NCI-H1092 (cell line): ENCODE measurements at places on chromosomes 3 and 15.

- DNase-seq, result no peak
Measured at GRCh38 chr3:116084999-116085791, 360.1 kb downstream of the LSAMP start.

DNA sequence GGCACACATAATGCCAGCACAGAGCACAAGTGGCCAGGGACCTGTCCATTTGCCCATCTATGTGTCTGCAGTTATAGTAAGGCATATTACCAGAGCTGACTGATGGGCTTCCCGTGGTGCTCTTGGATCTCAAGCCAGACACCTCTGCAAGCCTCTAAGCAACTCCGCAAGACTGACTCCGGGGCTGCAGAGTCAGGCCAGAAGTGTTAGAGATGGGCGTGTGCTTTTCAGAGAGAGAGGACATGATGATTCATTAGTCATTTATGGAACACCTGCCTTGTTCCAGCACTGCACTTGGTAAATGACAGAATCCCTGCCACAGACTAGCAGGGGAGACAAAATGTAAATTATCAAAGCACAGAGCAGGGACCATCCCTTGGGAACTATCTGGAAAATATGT is 559.0 kb downstream of the PDCD6IP start:
- DNase-seq, result no peak

DNA sequence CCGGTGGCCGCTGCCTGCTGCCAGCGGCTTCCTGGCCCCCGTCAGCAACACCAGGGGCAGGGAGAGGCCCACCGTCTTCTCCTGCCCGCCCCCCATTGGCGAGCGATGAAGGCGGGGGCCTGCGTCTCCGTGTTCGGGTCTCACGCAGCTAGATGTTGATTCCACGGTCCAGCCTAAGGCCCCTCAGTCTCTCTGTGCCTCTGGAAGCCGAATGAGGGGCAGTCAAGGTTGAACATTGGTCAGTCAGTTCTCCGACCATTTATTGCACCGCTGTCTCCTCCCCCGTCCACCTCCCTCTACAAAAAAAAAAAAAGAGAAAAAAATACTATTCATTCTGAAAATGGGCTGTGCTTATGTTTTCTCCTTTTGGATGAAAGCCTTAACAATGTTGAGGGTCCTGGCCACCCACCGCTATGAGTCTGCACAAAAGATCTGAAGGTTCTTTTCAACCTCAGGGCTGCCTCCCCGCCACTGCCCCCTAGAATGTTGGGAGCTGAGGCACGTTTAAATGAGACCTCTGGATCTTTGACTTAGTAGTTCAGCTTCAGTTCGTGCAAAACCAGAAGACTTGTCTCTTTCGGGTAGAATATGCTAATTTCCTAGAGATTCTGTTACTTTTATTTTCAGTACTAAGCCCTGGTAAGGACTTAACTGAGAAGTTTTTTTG is 736 bp downstream of the IREB2 start:
- no peak for DNase-seq

- no peak for DNase-seq
Measured at GRCh38 chr15:92733090-92733933, 77.7 kb upstream of the FAM174B start.

DNA sequence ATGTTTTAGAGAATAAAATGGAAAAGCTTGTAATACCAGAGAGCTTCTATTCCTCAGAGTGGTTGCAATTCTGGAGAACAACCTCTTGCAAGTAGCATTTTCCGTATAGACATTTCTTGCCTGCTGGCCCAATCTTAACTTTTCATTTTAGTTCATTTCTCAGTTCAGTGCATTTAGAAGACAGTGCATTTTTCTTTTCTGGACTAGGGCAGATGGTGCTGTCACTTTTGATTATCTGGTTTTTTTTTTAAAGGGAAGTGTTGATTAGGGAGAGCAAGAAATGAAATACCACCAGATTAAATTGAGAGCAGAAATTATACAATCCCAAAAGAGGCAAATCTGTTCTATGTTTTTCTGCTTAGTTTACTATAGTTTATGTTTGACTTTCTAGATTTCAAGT is 172.7 kb downstream of the GHSR start:
- no peak for DNase-seq

GRCh38 chr3:12471241-12471640 is 13.0 kb upstream of the TSEN2 start:
- no peak for DNase-seq

DNA sequence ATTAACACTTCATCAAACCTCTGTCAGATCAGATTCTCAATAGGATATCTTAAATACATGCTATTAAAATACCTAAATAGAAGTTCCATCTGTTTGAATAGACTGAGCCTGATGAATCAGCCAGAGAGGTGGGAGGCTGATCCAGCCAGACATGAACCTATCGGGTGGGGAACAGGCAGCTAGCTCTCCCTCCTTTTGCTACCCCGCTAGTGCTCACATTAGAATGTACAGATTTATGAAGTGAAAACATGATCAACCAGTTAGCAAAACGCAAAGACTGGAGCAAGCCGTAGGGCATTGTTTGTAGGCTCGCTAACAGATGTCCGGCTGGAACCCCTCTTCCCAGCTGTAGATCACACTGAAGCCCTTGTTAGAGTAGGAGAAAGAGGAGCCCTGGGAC is 54.4 kb downstream of the GTF2E1 start:
- no peak for DNase-seq

DNA sequence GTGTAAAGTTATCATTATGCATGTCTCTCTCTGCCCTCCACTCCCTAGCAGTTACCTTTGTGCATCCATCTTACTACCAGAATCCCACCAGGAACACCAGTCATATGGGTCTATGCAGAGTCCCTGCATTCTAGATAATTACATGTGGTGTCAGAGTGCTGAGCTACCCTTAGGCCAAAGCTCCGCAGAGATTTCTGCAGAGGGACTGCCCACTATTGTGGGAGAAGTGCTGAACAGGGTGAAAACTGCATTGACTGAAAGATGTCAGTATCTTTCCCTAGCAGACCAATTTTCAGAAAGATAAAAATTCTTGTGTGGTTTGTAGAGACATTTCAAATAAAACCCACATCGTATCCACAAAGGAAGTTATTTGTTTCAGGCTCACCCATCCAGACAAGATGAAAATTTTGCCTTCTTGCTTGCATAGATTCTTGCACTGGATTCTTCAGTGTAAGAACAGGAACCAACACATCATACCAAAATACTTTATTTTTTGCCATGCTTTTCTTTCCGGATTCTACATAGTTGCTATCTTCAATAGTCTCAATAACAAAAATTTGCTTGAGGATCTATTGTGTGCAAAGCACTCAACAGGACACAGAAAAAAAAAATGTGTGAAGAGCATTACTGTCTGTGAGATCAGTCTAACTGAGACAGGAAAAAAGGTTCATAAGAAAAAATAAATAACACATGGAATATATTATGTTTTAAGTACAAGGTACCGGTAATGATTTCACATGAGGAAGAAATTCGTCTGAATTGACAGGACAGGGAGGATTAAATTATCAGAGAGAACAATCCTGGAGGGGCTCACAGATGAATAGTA is 32.0 kb upstream of the CCDC80 start:
- DNase-seq, result no peak

DNA sequence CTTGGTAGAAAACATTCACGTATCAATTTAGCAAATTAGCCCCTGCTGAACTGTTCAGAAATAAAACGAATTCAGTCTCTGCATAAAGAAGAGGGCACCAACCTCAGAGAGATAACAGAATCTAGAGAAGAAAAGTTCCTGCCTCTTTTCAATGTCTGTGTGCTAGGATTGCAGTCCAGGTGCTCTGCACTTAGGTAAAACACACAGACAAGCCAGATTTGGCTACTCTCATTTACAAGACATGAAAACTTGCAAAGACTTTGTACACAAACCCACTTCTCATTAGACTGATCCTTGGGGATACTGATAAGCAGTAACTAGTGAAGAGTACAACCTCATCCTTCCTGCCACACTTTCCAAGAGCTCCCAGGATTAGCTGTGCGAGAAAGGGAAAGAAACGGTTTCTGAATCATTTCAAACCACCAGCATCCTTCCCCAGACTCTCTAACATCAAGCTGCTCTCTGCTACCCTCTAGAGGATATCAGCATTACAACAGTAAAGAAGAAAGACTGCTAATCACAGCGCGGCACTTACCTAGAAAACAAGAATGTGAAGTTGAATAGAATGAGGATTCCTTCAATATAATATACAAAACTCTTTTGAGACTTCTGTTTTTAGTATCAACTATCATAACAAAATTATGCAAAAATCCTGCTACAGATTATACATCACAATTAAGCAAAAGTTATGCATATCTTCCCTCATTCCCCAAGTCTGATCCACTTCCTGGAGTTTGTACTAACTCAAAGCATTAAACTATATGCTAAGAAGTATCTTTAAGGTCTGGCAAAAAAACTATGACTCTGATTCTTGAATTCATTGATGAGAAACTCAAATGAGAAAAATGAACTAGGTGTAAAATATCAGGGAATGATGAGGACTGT is 306.4 kb downstream of the MAGI1 start:
- peak; percentile 9 for DNase-seq

DNA sequence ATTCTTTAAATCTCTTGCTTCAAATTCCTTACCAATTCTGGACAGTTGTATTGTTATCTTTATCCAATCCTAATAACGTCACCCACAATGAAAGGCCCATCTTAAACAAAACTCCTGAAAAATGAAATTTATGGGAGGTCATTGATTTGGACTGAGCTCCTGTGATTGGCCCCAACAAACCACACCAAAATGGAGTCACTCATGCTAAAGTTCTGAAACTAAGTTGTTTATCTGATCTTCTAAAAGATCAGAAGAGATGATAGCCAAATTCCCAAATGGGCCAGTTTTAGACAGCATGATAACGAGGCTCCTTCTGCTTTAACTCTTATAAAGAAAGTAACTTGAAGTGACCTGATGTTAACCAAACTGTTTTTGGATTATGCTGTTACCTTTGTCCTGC is 39.7 kb upstream of the GPD1L start:
- no peak for DNase-seq

GRCh38 chr3:1953536-1953935 is 145.1 kb upstream of the CNTN4 start:
- DNase-seq, result no peak

DNA sequence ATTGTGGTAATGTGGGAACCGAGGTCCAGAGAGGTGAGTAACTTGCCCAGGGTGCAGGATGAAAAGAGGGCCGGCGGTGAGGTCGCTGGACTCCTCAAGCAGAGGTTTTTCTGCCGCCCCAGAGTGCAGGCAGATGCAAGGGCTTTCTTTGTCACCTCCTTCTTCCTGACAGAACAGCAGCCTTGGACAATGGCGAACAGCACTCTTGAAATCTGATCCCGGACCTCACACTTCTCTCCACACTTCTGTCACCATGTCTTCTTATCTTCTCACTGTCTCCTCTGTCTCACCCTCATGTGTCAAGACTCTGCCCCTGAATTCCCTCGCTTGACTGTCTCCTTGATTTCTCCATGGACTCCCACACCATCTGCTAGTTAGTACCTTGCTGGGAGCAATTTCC is 15.4 kb upstream of the VPS8 start:
- DNase-seq, result no peak

DNA sequence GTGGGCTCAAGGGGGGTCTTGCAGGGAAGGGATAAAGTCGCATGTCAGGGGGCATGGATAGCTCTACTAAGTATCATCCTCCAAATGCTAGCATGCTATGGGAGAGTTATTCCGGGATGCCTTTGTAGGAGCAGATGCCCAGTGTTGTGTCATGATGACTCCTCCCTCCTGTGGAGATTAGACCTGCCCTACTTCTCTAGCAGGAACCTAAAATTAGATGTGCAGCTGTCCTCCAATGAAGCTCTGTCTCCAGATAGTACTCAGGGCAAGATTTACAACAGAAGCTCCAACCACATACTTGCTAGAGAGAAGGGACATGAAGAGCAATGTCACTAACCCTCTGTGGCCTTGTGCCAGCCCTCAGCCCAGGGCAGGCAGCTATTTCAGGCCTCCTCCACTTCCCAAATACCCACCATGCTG is 82.5 kb downstream of the AGBL1 start:
- no peak for DNase-seq

- no peak for DNase-seq
Measured at GRCh38 chr15:78673917-78674444, 33.0 kb upstream of the CHRNB4 start.

GRCh38 chr15:36877294-36877693 is 223.1 kb downstream of the MEIS2 start:
- no peak for DNase-seq

DNA sequence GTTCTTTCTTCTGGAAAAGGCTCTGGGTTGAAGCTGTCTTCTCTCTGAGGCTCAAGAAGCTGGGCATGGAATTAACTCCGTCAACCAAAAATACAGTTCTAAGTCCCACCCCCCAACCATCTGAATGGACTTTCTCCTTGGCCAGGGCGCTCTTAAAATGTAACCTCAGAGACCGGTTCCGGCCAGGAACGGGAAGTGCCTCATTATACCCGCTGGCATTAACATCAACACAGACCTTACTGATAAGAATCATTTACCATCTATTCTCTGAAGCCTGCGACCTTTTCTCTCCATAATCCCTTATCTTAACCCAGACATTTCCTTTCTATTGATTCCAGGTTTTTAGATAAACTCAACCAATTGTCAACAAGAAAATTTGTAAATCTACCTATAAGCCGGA is 64.7 kb downstream of the ATP1B3 start:
- DNase-seq, result no peak

DNA sequence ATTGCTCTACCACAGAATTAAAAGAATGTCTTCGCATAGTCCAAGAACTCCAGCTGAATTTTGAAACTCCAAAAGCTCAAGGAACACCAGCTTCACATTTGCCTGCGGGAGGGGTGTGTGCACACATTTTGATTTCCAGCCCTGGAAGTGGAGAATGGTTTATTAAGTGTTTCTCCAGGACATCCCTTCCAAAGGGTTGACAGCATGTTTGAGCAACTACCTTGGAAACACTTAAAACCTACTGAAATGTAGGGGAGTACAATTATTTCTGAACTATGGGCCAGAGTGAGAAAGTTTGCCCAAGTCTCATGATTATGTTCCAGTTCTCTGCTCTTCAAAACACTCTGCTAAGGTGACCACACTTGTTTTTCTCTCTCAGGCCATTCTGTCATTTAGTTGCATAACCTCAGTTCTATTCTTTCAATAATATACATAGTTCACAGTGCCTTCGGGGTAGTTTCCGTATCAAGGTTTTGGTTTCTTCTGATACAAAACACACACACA is 7.9 kb downstream of the ACP3 start:
- DNase-seq, result no peak

GRCh38 chr15:25735550-25736384 is 127.4 kb downstream of the ATP10A start:
- no peak for DNase-seq

GRCh38 chr3:177522051-177522450 is 324.8 kb upstream of the TBL1XR1 start:
- no peak for DNase-seq

- no peak for DNase-seq
Measured at GRCh38 chr3:46955801-46956259, 20.7 kb downstream of the CCDC12 start.

GRCh38 chr3:134803652-134804051 is 8.6 kb downstream of the EPHB1 start:
- DNase-seq, result no peak

DNA sequence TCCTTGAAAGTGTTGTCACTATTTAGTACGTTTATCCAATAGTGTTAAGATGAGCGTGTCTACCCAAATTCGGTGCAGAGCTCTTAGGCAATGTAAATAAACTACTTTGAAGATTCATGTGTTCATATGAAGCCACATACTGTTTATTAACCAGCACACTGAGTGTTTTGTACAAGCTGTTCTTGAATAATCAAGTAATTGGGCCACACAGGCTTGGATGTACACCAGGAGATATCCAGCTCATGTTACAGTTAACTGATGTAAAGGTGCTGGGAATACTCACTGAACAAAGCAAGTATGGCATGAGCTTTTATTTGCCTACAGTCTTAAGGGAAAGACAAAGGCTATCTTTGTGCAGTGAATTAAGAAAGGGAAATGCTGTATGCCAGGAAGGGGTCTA is 632 bp upstream of the DHX36 start:
- DNase-seq, result no peak

- DNase-seq, result no peak
Measured at GRCh38 chr3:74642876-74643275, 28.4 kb upstream of the CNTN3 start.
